ENCODE measurements at places on chromosomes 13 and 19. TPM values are rescaled to one million over a fixed set of nuclear protein-coding genes. Genes with fewer than 3 reads are reported as not detected.

The ZNF709 gene
- polyA plus RNA-seq: 13.9 TPM

DNA sequence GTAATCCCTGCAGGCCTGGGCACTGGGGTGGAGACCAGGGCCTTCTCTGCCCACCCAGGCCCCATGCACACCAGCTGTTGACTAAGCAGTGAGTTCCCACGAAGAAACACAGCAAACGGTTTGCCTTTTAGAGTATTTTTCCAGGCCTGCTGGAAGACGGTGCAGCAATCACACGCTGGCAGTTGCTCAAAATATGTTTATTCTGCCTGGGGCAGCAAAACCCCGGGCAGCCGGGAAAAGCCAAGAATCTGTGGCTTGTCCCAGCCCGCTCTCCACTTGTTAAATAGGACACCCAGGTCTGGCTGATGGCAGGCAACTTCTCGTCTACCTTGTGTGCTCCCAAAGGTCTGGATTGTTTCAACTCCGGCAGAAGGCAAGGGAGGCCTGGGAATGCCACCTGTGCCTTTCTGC, 40.8 kb downstream of the GGACT start:
- no peak for DNase-seq

DNA sequence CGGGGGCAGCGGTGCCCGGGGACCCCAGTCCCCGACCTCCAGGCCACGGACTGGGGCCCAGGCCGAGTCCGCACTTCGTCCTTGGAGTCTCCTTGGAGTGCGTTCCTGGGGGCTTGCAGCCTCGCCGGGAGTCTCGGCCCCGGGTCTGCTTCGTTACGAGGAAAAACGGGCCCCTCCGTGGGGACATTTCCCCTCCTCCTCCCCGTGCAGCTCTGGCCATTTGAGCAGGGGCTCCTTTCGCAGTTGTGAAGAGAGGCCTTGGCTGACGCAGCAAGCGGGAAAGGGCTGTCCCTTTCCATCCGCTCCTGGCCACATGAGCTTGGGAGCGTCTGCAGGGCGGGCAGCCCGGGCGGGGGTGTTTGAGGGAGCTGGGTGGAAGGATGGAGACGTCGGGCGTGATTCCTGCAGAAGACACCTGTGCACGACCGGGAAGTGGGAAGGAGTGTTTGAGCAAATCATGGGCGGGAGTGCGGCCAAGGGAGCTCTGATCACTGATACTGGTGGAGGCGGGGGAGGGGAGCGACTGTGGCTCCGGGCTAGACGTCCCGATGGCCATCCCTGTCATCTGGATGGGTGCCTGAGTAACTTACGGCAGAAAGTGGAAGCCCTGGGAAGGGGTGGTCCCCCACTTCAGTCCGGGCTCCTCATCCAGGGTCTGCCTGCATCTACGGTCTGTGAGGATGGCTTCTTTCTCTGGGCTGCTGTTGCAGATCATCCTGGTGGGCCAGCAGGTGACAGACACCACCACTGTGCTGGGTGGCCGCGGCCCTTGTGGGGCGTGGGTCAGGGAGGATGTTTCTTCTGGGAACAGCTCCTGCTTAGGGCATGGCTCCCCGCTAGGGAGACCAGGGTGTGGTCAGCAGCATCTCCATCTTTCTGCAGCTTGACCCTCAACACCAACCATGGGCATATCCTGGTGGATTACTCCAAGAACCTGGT, 736 bp downstream of the GPI start:
- peak; percentile 27 for DNase-seq

The TBCB gene
- 149 TPM for polyA plus RNA-seq

- no peak for DNase-seq
These were observed 109.5 kb downstream of the PDS5B start for GRCh38 chr13:32695602-32696250.

GRCh38 chr19:33441828-33442227, 68.3 kb downstream of the CEBPG start:
- no peak for DNase-seq

- DNase-seq: no peak
These were observed 20.0 kb upstream of the ATP12A start for GRCh38 chr13:24660023-24660741.

The SULT2A1 gene
- not detected for polyA plus RNA-seq

- DNase-seq: no peak
These were observed at the start of gene ZIC2 for GRCh38 chr13:99981735-99982035. Gene ZIC2, plus strand, starts transcription at chr13:99981784. Its CDS starts 281 bp downstream, at chr13:99982065.

The LGALS14 gene
- polyA plus RNA-seq: not detected

DNA sequence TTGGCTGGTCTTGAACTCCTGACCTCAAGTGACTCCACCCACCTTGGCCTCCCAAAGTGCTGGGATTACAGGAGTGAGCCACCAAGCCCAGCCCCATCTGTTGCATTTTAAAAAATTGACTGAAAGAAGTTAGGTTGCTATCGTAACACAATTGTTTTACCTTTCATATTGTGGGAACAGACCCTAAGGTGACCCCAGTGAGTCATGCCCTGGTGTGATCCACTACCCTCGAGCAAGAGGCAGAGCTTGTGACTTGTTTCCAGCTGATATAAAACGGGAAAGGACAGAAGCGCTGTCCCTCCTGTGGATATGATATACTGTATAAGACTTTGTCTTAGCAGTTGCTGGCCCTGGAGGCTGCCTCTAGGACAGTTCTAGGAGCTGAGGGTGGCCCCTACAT, 308.6 kb downstream of the HS6ST3 start:
- DNase-seq: no peak

The KL gene
- 31.4 TPM for polyA plus RNA-seq
